Nucleus accumbens (tissue), 56 donors: ENCODE measurements at places on chromosomes 3 and 15.

- no peak for DNase-seq
Measured at GRCh38 chr3:72380711-72381493, 467.3 kb downstream of the SHQ1 start.

DNA sequence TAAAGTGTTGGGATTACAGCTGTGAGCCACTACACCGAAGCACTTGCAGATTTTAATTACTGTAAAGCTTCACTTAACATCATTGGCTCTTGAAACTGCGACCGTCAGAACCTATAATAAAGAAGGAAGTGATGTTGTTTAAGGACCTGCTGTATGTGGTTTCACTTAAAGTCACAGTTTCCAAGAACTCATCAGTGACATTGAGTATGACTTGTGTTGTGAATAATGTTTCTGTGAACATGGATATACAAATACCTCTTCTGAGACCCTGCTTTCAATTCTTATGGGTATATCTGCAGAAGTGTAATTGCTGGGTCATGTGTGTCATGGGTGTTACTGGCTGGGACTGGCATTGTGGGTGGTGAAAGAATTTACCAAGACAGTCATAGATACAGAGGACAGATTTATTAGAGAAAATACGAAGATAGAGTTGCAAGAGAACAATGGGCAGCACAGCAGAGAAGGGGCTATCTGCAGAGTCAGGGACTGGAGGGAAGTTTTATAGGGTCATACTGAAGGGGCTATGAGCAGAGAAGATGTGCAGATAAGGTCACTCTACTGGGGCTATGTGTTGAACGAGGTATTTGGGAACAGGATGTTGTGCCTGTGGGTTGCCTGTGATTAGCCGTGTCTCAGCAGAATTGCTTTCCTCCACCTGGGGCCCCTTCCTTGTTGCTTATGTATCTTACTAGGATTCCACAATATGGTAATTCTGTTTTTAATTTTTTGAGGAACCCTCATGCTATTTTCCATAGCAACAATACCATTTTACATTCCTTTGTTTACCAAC lies 4.5 kb downstream of the NDUFB5 start:
- DNase-seq = no peak

GRCh38 chr3:71513515-71513914 lies 70.0 kb downstream of the FOXP1 start:
- DNase-seq = no peak

GRCh38 chr3:72938471-72939265 lies 50.8 kb downstream of the GXYLT2 start:
- no peak for DNase-seq

DNA sequence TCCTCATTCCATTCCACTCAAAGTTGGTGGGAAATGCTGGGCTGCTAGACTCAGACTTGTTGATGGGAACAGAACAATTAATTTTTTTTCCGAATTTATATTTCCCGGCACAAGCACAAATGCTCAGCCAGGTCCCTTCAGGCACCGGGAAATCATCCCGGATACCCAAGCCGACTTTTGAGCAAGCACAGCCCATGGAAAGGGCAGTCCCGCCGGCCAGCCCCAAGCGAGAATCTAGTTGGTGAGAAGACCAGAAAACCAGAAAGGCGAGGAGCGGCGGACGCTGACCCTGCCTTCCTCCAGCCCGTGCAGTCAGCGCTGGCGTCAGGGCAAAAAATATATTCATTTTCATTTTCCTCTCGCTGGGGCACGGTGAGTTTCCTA lies 763 bp upstream of the ZIC4 start:
- no peak for DNase-seq

DNA sequence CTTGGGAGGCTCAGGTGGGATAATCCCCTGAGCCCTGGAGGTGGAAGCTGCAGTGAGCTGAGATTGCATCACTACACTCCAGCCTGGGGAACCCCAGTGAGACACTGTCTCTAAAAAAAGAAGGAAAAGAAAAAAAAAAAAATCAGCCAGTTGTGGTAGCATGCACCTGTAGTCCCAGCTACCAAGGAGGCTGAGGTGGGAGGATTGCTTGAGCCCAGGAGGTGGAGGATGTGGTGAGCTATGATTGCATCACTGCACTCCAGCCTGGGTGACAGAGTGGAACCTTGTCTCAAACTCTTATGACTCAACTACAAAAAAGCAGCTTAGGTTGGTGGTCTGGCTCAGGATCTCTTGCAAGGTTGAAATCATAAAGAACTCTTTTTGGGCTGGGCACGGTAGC lies 19.3 kb upstream of the GPX1 start:
- DNase-seq = no peak

DNA sequence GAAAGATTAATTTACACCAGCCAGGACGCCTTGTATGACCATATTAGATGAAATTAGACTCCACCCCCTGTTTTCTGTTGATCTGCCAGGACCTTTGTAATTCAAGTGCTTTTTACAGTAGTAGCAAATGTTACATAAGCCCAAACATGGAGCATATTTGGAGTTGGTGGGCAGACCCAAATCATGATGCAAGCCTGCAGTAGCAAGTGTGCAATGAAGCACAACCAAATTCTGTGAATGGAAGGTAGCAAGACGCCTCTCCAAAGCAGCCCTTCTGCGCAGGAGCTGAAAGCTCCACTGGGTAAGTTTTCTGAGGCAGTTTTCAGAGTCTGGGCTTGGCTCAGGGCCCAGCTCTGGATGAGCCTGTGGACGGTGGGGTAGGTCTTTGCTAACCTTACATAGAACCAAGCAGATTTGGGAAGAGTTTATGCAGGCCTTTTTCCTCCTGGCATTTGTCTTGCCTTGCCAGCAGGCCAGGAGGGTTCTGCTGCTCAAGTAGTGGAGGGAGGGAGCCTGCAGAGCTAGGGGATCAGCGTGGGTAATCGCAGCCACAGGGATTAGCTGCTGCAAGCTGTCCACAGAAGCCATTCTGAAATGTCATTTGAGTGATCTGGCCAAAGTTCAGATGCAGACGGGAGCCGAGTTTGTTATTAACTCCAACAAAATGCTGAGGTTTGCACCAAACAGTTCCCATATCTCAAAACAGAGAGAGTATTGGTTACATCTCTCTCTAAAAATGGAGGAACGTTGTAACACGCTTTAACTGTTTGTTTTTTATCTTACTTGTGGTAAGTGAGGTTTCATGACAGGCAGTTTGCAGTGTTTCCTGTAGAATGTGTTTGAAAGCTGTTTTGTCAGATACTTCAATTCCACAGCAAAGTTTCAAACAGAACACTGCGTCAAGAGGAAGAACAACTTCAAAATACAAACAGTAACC lies 55.4 kb downstream of the PSMD6 start:
- DNase-seq = no peak

- no peak for DNase-seq
Measured at GRCh38 chr3:113304102-113304501, 92.7 kb downstream of the BOC start.

DNA sequence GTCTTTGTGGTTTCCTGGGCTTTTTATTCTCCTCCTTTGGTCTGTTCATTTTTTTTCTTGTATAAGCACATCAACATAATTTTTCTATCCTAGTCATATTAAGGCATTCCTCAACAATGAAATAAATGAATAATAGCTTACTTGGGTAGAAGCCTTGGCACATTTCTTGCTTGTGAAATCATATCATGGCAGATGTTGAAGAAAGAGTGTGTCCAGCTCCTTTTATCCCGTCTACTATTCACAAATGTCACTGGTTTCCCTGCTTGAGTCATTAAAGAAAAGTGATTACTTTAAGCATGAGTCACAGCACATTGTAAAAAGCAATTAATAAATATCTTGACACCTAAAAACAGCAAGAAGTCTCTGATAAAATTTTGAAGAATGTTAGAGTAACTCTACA lies 42.1 kb downstream of the MINAR1 start:
- DNase-seq = no peak

DNA sequence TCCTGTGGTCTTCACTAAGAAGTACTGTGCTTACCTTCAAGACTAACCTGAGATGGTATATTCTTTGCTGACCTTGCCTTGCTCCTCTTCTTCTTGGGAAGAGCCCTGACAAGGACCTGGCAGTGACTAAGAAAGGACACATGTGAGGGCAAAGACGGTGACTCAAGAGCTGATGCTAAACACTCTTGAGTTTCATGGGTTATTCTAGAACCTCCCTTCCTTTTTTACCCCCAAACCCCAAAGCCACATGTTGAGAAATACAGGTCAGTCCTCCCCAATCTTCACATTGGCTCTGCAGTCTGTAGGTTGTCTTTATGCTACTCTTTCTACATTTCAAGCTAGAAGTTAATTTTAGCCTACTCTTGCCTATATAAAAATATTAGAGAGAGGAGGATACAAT lies 200.6 kb downstream of the SEMA6D start:
- DNase-seq = no peak

DNA sequence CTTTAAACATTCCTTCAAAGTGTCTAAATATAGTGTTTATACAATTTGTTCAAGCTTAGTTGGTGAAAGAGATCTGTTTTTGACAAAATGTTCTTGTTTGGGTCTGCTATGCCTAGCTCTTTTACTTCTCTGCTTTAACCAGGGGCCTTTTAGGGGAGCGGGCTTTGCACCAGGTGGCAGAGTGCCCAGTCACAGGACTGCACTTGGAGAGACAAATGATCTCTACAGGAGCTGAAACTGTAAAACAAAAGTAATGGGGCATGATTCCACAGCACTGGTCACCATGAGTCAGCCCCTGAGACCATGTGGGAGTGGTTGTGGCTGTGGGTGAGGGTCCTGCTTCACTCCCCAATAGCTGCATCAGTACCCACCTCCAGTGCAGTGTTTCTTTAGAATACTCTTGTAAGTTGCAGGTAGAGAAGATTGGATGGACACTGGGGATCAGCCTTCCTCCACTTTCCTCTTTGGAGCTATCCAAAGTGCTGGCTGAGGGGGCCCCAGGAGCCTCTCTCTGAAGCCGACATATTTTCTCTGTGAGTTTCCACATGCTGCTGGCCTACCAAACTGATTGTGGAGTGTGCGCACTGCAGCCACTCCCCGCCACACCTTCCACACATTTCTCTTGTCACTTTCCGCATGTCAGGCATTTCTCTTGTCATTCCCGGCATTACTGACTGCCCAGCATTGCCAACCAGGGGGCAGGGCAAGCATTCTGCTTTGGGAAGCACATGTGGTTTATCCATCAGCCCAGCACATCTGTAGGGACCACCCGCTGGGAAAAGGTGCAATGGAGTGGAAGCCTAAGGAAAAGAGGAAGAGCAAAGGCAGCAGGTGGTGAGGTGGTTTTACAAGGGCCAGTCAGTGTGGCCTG lies 110.0 kb downstream of the EPHB1 start:
- DNase-seq = peak; percentile 40

DNA sequence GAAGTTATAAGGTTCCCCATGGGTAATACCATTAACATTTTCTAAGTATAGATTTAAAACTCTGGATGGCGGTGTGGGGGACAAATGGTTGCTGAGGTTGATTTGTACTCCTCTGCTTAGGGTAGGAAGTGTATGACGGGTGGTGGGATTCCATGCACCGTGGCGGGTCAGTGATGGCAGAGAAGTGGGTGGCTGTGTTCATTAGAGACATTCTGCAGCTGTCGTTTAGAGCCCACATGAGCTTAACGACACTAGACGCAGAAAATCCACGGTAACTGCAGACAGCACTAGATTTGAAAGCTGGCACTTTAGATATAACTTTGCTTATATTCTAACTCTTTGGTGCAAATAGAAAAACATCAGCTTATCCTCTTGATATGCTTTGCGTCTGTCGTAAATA lies 37.5 kb downstream of the SGO1 start:
- no peak for DNase-seq

- DNase-seq = no peak
Measured at GRCh38 chr15:71114887-71115566, at the start of gene THSD4. Gene THSD4, plus strand, starts transcription at chr15:71115471.

DNA sequence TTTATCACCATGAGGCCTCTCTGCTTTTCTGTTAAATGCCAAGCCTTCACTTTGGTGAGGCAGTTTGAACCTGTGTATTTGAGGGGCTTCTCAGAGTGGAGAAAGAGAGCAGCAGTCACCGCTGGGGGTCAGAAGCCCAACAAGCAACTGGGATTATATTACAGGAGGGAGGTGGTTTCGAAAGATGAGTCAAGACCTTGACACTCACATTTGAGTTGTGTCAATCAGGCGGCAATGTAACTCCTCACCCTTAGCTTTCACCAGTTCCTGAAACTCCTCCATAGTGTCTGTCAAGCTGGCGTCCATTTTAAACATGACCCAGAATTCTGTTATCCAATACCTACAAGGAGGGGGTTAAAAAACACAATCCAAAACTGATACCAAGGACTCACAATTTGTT lies 46.5 kb downstream of the RASGRP1 start:
- DNase-seq = no peak

GRCh38 chr3:14141144-14141543 lies 16.3 kb downstream of the TMEM43 start:
- no peak for DNase-seq

GRCh38 chr3:105118905-105119304 lies 247.8 kb upstream of the ALCAM start:
- DNase-seq = no peak

DNA sequence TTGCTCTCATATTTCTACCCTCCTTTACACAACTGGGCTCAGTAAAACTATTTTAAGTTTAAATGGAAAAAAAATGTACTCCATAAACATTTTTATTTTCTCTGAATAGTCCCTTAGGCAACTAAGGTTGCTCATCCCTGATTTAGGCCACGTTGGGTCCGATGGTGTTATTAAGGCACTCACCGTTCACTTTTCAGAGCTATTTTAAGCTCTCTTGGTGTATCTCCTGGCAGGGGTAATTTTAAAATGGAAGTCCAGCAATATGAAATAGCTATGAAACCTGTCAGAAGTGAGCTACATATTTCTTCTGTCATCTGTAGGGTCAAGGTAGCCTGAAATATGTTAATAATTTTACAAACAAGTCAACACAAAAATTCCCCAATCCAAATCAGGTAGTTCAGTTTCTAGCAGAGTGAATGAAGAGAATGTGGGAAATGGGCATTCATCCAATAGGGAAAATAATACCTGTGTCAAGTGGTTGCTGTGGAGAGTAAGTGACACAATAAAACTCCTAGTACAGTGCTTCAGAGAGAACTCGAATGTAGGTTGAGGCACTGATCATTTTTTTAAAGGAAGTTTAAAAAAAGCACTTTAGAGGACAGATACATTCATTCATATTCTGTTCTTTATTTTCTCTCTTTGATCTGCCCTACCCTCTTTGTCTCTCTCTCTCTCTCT lies 209.3 kb upstream of the FEZF2 start:
- no peak for DNase-seq

GRCh38 chr3:134361162-134361835 lies 12.9 kb downstream of the AMOTL2 start:
- DNase-seq = no peak

GRCh38 chr3:11846281-11847266 lies at the start of gene TAMM41:
Gene TAMM41, minus strand, starts transcription at chr3:11846885. Its CDS starts 249 bp downstream, at chr3:11846636.
- DNase-seq = peak; percentile 94

GRCh38 chr15:88177451-88177850 lies 79.1 kb downstream of the NTRK3 start:
- no peak for DNase-seq

GRCh38 chr3:147875498-147875897 lies 466.3 kb downstream of the ZIC1 start:
- DNase-seq = no peak

DNA sequence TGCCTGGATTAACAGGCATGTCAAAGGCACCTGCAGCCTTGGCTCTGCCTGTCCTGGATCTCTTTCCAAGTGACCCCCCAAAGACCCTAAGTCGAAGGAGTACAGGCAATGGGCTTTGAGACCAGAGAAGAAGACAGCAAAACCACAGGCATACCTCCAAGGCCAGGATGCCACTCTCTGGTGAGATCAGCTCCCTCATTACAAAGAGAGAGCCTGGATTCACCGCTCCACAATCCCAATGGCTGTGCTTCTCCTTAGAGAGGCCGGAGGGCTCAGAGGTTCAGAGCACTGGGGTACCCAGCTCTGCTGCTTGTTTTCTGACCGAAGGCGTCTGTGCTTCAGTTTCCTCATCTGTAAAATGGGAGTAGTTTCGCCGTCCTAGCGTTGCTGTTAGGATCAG lies 154.6 kb upstream of the MEF2A start:
- DNase-seq = no peak
